ENCODE measurements at places on chromosomes 13 and 19. TPM values are rescaled to one million over a fixed set of nuclear protein-coding genes. Genes with fewer than 3 reads are reported as not detected.

- H3K27me3 ChIP-seq: no peaks in the 10 kb centered on the region
- H3K27ac ChIP-seq: no peak overlapping the region
- no peak overlapping the region for H3K4me3 ChIP-seq
These were observed 10.2 kb upstream of the N4BP2L2 start for GRCh38 chr13:32548837-32549236.

DNA sequence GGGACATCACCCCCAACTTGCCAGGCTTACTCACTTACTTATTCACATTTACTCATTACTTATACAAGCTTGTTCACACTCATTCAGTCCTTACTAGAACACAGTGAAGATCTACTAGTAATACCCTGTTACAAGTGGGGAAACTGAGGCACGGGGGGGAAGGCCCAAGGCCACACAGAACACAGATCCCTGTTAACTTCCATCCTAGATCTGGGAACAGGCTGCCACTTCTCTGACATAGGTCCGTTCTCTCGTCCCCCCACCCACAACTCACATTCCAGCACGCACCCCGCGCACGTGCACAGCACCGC, 1.5 kb upstream of the NRTN start:
- no peak overlapping the region for H3K27ac ChIP-seq
- H3K36me3 ChIP-seq: no peaks in the 10 kb centered on the region
- H3K4me3 ChIP-seq: peak overlapping the region; percentile 40
- H3K27me3 ChIP-seq: peaks cover 70% of the 10 kb centered on the region
- peaks cover 35% of the 10 kb centered on the region for H3K4me1 ChIP-seq

- DNase-seq: peak; percentile 32
- H3K36me3 ChIP-seq: no peaks in the 10 kb centered on the region
- peak overlapping the region; percentile 84 for H3K27ac ChIP-seq
- peak overlapping the region; percentile 54 for H3K4me3 ChIP-seq
These were observed 2.6 kb upstream of the SPACA6 start for GRCh38 chr19:51690454-51691073.

DNA sequence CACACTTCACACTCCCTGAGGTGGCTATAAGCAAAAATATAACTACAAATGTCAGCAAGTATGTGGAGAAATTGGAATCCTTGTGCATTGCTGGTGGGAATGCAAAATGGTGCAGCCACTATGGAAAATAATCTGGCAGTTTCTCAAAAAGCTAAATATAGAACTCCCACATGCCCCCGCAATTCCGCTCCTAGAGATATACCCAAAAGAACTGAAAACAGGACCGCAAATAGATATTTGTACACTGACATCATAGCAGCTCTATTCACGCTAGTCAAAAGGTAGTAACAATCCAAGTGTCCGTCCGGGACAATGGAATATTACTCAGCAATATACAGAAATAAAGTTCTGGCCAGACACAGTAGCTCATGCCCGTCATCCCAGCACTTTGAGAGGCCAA, 31.5 kb upstream of the TPM4 start:
- no peak overlapping the region for H3K27ac ChIP-seq
- no peaks in the 10 kb centered on the region for H3K4me1 ChIP-seq
- H3K4me3 ChIP-seq: no peak overlapping the region
- H3K36me3 ChIP-seq: no peaks in the 10 kb centered on the region

- no peaks in the 10 kb centered on the region for H3K4me1 ChIP-seq
- DNase-seq: no peak
- H3K27me3 ChIP-seq: no peaks in the 10 kb centered on the region
- no peaks in the 10 kb centered on the region for H3K36me3 ChIP-seq
- no peak overlapping the region for H3K27ac ChIP-seq
These were observed 202.6 kb upstream of the SOX21 start for GRCh38 chr13:94914895-94915294.

GRCh38 chr19:24059563-24060295, 27.3 kb upstream of the ZNF254 start:
- no peaks in the 10 kb centered on the region for H3K27me3 ChIP-seq
- no peak for DNase-seq
- no peak overlapping the region for H3K4me3 ChIP-seq
- H3K27ac ChIP-seq: no peak overlapping the region
- no peaks in the 10 kb centered on the region for H3K4me1 ChIP-seq
- no peaks in the 10 kb centered on the region for H3K36me3 ChIP-seq

- no peak for DNase-seq
- H3K36me3 ChIP-seq: no peaks in the 10 kb centered on the region
- H3K27ac ChIP-seq: no peak overlapping the region
These were observed 115.2 kb upstream of the SOX21 start for GRCh38 chr13:94827566-94827965.

The DNAAF3 gene
- total RNA-seq: not detected

The PLA2G4C gene
- total RNA-seq: 3.4 TPM

The GNG7 gene
- total RNA-seq: 4.5 TPM

The CEACAM7 gene
- total RNA-seq: not detected
